ENCODE measurements at places on chromosomes 6 and 20.

GRCh38 chr20:5973172-5973571 is 22.7 kb downstream of the MCM8 start:
- ATAC-seq, result no peak

- ATAC-seq, result no peak
Observed at GRCh38 chr6:18720075-18720474, 332.9 kb downstream of the RNF144B start.

DNA sequence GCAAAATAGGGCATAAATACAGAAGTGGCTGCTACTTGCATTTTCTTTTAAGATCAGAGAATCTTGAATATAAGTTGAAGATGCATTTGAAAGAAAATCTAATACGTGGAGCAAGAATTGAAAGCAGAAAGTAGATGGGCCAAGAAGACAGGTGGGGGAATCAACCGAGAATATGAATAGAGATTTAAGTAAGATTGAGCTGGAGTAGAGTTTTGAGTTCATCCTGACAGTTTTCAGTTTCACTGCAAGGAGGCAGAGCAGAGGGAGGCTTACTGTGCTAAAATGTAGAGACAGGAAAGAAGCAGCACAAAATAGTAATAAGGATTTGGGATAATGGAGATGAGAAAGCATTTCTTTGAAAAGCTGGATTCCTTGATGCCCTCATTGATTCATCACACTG is 214.5 kb downstream of the GJA1 start:
- no peak for ATAC-seq

- ATAC-seq, result no peak
Observed at GRCh38 chr20:10060226-10060625, 25.4 kb downstream of the ANKEF1 start.

DNA sequence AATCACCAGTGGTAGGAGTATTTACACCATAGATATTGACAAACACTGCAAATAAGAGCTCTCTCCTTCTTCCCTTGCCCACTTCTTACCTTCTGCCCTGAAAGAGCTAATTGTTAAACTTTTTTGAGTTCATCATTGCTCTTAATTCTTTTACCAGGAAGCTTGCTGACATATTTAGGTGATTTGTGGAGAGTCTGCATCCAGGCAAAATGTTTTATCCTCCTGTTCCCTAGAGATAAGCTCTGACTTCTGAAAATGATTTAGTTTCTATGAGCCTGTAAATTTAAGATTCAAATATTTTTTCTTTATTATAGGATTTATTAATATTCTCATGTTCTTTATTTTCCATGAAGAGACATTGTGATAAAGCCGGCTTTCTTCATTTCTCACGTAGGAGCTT is 81.5 kb downstream of the ADGRB3 start:
- ATAC-seq, result no peak

DNA sequence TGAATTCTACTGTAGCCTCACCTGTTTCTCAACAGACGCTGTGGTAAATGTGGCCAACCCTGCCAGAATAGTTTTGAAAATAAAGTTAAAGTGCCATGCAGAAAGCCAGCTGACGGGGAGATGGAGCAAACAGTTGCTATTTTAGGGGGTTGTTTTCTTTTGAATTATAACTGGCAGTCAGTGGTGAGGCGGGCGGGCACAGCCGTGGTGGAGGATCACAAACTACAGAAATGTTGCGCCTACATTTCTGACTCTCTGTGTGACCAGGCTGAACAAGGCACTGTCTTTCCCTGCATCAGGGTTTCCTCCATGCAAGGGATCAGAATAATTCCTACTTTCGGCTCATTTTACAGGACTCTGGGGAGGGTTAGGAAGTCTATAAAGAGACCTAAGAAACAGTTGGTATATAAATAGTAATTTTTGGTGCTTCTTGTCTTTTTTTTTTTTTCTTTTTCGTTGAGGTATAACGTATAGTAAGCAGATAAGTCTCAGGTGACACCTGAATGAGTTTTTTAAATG is 17.2 kb downstream of the CHMP4B start:
- no peak for ATAC-seq

DNA sequence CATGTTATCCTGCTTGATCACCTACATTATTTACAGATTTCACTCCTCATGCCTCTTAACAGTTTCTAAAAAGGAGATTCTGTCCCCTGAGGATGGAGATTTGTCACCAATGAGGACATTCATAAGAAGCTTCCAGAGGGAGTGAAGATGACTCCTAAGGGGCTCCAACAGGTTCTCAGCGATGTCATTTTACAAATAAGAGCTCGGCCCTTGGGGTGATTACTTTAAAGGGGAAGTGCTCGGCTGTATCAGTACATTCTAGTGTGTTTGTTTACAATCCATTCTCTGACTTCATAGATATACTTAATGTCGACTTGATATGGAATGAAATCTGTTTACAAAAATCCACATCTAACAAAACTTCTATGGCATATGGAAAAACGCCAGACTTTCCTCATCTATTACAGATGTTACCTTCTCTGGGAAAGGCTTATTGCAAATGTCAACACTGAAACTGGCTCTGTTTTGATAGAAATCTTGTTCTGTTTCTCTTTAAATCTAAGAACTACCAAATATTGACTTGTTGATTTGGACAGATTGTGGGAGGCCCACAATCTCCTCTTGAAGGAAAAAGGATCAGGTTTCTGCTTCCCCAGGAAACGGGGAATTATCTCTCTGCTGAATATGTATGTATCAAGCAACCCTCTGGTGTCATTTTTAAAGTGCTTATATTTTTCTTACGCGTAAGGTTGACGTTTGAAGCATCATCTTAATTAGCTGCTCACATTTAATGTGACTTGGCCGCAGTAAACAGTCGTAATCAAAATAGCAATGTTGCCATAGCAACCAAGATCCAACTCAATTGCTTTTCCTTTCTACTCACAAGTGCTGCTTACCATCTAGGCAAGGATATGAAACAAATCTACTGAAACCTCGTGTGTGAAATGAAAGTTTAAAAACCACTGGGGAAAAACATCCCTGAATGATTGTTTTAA is 95.7 kb downstream of the SHLD1 start:
- no peak for ATAC-seq

DNA sequence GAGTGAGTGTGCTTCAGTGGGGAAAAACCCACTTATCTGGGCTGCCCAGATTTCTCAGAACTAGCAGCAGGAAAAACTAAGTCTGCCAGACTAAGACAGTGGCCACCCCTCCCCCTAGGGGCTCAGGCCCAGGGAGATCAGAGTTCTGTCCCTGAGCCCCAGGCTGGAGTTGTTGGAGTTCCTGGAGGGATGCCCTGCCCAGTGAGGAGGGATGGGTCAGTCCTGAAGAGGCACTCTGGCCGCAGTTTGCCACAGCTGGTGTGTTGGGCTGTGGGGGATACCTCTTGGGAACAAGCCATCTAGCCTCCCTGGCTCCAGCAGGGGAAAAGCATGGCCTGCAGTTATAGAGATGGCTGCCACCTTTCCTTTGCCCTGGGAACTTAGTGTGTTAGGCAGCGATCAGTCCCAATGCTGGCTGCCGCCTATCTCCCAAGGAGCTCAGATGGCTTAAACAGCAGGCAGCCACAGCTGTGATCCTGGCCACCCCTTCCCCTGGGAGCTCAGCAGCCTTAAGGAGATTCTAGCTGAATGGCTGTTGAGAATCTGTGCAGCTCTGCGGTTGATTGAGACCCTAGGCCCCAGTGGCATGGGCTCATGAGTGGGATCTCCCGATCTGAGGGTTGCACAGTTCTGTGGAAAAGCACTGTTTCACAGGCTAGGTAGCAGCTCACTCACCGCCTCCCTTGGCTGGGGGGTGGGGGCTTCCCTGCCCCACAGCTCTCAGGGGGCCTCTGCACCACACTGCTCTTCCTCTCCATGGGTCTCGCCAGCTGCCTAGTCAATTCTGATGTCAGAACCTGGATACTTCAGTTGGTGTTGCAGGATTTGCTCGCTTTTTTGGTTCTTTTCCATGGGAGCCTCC is 13.2 kb downstream of the SIRPG start:
- ATAC-seq, result no peak

DNA sequence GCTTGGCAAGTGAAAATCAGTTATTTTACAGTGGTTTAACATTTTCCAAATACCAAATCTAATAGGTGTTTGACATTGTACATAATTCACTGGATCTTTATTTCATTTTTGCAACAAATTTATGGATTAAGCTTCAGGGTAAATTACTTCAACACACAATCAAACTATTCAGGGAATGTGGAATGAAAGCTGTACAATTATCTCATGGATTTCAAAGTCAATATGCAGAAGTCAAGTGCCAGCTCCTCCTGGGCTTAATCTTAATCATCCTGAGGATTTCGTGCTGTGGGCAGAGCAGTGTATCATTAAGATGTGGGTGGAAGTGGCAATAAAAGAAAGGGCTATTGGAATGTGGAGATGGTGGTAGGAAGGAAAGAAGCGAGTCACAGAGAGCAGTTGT is 548.8 kb downstream of the COL12A1 start:
- no peak for ATAC-seq

DNA sequence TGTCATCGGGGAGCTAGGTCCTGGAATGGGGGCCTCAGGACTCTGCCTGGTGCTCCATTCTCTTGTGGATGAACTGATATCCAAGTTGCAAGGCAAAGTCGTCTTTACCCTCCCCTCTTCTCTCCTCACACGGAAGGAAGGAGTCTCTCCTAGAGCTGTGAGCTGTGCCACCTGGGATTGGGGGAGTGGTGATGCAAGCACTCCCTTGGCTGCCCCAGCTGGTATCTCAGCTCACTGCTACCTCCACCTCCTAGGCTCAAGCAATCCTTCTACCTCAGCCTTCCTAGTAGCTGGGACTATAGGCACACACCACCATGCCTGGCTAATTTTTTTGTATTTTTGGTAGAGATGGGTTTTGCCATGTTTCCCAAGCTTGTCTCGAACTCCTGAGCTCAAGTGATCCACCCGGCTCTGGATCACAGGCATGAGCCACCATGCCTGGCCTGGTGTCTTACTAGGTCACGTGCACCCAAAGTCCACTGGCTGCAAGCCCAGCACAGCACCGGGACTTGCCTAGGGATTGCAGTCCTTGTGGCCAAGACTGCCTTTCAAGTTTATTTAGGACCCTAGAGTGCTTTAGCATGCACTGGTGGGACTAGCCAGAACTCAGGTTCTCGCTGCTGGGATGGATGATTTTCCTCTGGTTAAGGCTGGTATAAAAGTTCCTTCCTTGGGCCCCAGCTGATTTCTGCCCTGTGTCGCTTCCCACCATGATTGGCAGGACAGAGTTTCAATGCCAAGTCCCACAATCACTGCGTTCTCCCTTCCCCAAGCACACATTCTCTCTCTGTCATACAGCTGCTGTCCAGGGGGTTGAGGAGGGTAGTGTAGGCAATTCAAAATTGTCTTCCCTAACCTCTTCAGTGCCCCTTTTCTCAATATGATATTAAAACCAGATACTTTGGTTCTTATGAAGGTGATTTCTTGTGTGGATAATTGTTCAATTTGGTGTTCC is 33.5 kb downstream of the SMAP1 start:
- no peak for ATAC-seq
